ENCODE measurements at places on chromosomes 4 and X.

DNA sequence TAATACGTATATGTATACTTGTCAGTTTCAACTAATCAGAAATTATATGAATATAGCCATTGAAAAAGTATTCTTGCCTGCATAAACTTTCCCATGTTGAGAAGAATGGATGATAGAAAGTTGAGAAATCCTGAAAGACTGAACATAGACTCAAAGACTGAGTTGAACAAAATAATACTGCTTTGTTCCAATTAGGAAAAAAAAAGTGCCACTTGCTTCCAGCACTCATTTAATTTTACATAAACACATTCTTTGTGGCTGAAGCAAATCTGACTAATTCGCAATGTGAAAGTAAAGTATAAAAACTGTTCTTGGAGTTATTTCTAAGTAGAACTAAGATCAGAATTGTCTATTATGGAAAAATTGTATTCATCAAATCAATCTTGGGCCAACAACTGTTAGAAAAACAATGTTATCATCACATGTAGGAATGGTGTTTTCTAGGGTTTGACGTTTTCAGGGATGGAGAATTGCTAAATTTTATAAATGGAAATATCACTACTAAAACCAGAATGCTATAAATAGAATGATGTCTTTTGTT lies 2334.6 kb downstream of the PCDH7 start:
- DNase-seq, result no peak
- H3K27ac ChIP-seq, result no peak overlapping the region
- no peaks in the 10 kb centered on the region for H3K36me3 ChIP-seq
- H3K4me1 ChIP-seq, result no peaks in the 10 kb centered on the region
- H3K4me3 ChIP-seq, result no peak overlapping the region
- H3K27me3 ChIP-seq, result no peaks in the 10 kb centered on the region

DNA sequence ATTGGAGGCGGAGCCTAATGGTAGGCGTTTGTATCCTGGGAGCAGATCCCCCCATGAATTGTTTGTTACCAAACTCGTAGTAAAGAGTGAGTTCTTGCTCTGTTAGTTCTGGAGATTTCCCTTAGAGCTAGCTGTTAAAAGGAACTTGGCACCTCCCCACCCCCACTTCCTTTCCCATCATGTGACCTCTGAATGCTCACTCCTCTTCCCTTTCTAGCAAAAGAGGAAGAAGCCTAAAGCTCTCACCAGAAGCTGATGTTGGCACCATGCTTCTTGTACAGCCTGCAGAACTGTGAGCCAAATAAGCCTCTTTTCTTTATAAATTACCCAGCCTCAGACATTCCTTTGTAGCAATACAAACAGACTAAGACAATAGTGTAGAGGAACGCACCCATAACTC lies 13.8 kb upstream of the ATOH1 start:
- peaks cover under 1% of the 10 kb centered on the region for H3K36me3 ChIP-seq
- no peak overlapping the region for H3K4me3 ChIP-seq
- H3K4me1 ChIP-seq, result no peaks in the 10 kb centered on the region
- no peaks in the 10 kb centered on the region for H3K27me3 ChIP-seq

DNA sequence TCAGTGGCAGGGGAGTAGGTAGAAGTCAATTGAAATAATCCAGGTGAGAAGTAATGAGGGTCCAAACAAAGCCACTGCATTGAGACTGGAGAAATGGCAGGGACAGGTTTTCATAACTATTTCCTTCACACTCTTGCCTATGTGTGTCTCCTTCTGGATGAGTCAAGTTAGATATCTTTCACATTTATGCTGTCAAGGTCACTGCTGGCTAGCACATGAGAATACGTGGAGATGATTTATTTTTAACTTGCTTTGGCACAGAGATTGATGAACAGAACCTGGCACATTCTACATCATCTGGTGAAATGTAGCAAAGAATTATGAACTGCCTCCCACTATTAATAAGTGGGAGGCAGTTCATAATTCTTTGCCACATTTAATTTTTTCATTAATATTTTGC lies 66.7 kb upstream of the BOD1L1 start:
- no peak overlapping the region for H3K4me3 ChIP-seq
- H3K27ac ChIP-seq, result no peak overlapping the region
- DNase-seq, result no peak

DNA sequence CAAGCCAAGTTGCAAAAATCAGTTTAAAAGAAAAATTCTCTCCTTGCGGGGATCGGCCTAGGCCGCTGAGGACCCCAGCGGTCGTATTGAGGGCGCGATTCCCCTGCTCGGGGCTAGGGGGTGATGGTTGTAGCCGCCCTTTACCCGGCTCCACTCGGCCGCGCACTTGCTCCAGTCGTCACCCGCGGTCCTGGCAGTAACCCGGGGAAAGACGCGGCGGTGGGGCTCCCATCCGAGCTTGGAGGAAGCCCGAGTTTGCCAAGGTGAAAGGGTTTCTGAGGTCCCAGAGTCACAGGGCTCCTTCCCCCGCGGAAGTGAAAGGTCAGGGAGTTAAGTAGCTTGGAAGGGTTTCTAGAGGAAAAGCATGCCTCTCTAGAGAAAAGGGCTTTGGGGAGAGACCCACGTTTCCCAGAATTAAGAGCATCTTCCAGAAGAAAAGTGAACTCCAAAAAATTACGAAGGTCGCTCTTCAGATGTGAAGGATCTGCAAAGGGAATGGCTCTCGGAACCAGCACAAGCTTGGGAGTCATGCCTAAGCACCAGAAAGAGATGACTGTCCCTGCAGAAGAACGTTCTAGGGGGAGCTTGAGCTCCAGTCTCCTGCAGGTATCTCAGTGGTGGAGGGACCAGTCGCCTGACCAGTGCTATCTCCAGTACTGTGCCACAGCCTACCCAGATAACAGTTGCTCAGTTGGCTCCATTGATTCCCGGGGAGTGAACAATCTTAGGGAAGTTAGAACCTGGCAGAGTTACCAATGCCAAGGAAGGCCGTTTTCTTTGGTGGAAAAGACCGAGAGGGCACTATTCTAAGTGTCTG lies 875 bp downstream of the LAP3 start:
- H3K27ac ChIP-seq, result peak overlapping the region; percentile 95
- peaks cover 18% of the 10 kb centered on the region for H3K4me1 ChIP-seq
- no peak for DNase-seq
- no peaks in the 10 kb centered on the region for H3K27me3 ChIP-seq
- peak overlapping the region; percentile 85 for H3K4me3 ChIP-seq
